Ammon's horn (tissue), 1 donor: ENCODE measurements at places on chromosomes 1 and 21.
A peak's percentile ranks its signal among the peaks of the same experiment; 100 is the strongest.

DNA sequence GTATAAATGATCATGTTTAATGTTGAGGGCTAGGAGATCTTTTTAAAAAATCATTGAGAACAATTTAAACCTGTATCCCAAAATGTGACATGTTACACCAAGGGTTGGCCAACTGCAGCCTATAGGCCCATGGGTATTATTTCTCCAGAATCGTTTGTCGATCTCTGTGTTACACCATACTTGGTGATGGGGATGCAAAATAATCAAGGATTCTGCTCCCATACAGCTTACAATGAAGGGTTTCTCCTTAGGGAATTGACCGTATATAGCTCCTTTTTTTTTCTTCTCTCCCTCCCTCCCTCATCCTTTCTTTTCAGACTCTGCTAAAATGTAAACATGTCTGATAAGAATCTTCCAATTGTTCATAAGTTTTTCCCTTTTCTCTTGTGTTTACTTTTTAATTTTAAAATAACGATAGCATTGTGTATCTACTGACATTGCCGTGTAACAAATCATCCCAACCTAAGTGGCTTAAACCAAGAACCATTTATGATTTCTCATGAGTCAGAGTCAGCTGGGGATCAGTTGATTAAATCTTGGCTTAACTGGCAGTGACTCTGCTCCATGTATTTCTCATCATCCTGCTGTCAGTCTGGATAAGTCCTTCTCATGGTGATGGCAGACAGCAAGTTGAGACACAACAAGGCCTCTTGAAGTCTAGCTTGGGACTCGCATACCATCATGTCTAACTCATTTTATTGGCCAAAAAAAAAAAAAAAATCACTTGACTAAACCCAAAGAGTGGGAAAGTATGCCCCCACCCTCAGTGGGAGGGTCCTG, 48.0 kb downstream of the MARK1 start:
- DNase-seq, result no peak

- no peak for DNase-seq
Measured at GRCh38 chr1:161398900-161399256, 31.2 kb upstream of the CFAP126 start.

DNA sequence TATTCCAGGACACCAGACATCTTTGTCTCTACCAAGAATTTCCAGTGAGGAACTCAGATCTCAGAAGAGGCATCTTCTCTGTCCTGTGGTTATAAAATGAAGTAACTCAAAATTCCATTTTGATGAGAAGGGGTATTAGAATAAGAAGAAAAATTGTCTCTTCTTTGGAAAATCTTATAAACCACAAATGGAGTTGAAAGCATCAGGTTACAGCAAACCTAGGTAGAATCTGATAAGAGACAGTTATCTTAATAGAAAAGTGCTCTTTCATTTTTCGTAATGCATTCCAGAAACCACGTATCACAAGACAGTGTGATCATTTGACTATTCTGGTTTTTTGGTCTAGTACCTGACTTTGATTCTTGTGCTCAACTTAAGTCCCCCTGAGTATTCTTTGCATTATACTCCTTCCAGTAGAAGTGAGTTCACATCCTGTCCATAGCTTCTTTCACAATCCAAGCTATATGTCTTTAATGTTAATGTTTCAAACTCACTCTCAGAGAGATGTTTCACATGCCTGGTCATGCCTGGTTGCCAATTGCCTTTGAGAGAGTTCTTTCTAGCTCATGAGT, 120.9 kb upstream of the PRDX6 start:
- no peak for DNase-seq

DNA sequence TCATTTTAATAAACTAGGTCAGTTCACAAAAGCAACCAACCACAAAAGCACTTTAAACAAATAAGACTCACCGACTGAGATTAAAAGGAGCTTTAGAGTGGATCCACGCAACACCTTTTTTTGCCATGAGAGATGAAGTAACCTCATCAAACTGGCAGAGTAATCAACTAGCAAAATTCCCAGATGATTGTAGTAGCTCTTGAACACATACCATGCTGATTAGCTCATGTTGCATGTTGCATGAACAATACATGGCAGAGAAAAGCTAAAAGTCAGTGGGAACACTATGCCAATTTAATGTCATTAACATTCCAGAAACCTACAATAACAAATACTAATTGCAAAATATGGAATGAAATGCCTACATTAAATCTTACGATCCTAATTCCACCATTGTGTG, 4.1 kb downstream of the WARS2 start:
- DNase-seq, result no peak

- no peak for DNase-seq
Measured at GRCh38 chr1:55586771-55587170, 371.6 kb upstream of the USP24 start.

- no peak for DNase-seq
Measured at GRCh38 chr1:204438628-204439027, 27.0 kb upstream of the PPP1R15B start.

DNA sequence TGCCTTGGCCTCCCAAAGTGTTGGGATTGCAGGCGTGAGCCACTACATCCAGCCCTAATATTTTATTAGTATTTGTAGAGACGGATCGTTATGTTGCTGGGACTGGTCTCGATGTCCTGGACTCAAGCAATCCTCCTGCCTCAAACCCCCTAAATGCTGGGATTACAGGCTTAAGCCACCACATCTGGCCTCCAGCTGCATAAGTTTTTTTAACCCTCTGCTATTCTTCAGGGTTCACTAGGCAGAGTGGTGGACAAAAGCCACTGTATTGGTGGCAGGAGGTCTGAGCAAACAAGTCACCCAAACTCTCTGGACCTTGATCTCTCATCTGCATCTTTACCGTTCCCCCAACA, 10.1 kb upstream of the CLIC4 start:
- no peak for DNase-seq

DNA sequence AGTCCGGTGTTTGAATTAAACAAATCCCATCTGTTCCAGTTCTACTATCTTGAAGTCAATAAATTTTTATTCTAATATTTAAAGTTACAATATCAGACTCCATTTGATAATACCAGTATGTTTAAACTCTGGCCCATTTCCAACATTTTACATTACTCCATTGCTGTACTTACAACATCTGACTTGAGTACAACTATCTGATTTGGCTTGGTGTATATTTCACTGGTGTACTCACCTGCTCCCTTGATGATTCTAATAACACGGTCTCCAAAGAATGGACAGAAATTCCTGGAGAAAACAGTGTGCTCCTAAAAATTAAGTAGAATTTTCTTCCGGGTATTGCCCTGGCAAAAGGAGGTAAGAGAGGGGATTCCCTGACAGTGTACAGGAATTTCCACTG, 680.5 kb upstream of the ADAMTS5 start:
- DNase-seq, result no peak

DNA sequence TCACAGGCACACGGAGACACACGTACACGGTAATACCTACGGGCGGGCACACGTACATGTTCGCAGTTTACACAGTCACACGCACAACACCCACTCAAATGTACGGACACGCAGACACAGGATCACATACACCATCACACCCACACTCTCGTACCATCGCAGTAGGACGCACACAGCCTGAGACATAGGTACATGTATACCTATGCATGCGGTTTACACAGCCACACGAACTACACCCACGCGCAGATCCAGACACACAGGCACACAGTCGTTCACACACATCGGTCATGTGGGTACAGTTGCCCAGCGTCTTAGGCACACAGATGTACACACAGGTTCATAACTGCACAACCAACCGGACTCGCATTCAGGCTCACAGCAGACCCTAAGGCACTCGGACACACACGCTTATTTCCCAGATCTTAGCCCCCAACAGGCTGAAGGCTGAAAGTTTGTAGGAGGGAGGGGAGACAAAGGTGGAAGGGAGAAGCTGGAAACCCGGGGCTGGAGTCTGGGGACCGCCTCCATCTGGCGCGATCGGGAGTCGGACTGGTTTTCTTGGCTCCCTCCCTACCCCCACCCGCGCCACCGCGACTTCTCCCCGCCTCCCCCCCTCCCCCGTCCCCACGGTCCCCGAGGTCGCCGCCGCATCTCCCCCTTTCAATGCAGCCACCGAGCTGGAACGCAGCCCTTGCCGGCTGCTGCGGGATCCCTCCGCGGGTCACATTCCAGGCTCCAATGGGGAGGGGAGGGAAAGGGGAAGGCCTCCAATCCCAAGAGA, 51.9 kb upstream of the SYNC start:
- DNase-seq, result peak; percentile 54

DNA sequence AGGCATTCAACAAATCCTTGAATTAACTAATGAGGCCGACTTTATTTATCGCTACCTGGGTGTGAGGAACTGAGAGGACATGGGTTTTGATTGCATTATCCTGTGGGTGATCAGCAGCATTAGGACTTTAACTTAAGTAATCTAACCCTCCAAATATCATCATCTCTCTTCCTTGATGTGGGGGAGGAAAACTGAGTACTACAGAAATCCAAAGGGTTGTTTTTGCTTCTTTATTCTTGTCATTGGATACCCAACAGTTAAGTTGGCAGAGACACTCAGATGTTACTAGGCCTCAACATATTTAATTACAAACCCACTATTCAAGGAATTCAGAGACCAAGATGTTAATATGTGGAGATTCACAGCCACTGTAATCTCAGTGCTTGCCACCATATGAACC, 97.4 kb upstream of the ST6GALNAC5 start:
- DNase-seq, result no peak

GRCh38 chr1:204102029-204102611, 29.2 kb downstream of the SOX13 start:
- DNase-seq, result no peak

DNA sequence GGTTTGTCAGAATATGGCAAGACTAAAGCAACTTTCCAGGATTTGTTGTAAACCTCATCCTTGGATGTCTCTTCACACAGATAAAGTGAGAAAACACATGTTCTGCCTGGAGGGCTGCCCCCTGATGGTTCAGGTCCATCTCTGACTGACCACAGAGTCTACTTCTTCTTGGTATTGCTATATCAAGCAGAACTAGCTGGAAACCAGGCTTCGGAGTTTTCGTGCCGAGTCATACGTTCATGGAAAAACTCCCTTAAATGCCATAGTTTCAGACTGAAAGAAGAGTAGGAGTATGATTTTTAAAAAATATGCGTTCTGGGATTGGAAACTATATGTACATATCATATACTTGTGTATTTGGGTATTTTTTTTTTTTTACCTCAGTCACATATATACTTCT, 5.8 kb downstream of the OR10T2 start:
- no peak for DNase-seq

DNA sequence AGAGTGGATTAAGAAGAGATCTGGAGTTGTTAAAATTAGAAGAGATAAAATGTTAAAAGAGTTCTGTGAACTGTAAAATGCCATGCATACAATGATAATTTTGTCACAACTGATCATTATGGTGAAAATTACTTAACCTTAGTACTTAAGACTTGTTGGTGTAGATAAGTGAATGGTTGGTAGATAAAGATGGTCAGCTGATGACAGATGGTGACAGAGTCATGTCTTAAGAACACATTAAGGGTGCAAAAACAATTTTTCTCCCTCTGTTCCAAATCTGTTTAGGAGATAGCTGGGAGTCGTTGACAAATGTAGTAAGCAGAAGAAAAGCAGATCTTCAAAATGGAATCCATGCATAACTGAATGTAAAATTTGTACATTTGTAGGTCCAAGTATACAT, 18.5 kb upstream of the CACHD1 start:
- DNase-seq, result no peak

GRCh38 chr1:147664206-147664605, 6.1 kb downstream of the ACP6 start:
- no peak for DNase-seq

- DNase-seq, result no peak
Measured at GRCh38 chr1:67791686-67792085, 41.6 kb downstream of the GNG12 start.

GRCh38 chr1:15584489-15585363, at the start of gene AGMAT:
TSS of gene AGMAT (minus strand) at chr1:15585051. CDS start at chr1:15584967, 84 bp downstream.
- DNase-seq, result no peak
